ENCODE measurements at places on chromosomes 7 and 10.
A peak's percentile ranks its signal among the peaks of the same experiment; 100 is the strongest.

- DNase-seq: no peak
Observed at GRCh38 chr10:119348106-119348505, 140.7 kb downstream of the GRK5 start.

DNA sequence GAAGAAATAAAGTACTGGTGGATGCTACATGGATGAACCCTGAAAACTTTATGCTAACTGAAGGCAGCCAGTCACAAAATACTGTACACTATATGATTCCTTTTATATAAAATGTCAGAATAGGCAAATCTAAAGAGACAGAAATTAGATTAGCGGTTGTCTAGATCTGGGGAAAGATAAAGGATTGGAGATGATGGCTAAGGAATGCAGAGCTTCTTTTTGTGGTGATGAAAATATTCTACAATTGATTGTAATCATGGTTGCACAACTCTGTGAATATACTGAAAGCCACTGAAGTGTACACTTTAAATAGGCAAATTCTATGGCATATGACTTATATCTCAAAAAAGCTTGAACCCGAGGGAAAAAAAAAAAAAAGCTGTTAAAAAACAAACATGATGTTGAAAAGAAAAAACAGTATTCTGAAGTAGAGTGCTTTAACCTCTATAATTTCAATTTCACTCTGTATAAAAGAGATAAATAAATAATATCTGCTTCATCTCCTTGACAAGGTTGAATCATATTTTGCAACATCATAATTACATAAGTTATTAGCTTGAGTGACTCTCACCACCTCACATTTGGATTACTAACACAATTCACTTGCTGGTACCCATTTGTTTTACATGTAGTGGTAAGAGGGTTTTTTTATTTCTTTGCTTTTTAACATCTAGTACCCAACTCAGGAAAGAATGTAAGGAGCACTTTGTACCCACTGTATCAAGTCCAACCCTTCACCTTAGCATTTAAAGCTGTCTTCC is 2.8 kb upstream of the GNAI1 start:
- no peak for DNase-seq

- peak; percentile 70 for DNase-seq
Observed at GRCh38 chr10:58818900-58819299, 306.2 kb downstream of the BICC1 start.

- DNase-seq: no peak
Observed at GRCh38 chr10:99630991-99631390, 10.8 kb upstream of the SLC25A28 start.

DNA sequence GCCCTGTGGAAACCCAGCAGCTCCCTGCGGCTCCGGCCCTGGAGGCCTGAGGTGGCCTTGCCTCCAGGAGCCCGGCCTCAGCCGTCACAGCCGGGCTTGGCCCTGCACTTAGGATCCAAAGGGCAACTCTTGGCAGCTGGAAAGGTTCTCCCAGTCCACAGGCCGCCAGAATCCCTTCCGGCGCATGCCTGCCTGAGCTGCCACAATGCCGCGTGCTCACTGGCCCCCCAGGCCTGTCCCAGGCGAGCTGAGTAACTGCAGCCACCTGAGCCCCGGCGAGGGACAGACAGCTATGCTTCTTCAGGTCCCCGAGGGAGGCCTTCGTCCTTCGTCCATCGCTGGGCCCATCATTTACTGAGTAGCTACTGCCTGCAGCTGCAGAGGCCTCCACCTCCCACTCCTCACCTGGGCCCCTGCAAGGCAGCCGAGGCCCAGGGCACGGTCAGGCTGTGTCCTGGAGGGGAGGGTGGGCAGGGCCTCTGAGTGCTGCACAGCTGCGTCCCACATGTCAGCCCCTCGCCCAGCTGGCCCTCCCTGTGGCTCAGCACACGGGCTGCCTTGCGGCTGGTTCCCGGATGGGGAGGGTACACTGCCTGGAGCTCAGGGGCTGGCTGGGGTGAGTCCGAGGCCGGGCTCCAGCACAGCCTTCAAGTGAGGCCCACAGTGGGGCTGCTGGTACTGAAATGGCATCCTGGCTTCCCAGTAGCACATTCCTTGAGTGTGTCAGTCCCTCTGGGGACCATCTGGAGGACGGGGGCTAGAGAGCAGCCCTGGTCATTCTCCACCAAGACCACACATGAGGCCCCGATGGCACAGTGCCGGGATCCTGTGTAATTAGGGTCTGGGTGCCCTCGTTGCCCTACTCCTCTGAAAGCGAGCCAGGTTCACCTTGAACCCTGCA is 172.5 kb downstream of the ELFN1 start:
- DNase-seq: no peak

DNA sequence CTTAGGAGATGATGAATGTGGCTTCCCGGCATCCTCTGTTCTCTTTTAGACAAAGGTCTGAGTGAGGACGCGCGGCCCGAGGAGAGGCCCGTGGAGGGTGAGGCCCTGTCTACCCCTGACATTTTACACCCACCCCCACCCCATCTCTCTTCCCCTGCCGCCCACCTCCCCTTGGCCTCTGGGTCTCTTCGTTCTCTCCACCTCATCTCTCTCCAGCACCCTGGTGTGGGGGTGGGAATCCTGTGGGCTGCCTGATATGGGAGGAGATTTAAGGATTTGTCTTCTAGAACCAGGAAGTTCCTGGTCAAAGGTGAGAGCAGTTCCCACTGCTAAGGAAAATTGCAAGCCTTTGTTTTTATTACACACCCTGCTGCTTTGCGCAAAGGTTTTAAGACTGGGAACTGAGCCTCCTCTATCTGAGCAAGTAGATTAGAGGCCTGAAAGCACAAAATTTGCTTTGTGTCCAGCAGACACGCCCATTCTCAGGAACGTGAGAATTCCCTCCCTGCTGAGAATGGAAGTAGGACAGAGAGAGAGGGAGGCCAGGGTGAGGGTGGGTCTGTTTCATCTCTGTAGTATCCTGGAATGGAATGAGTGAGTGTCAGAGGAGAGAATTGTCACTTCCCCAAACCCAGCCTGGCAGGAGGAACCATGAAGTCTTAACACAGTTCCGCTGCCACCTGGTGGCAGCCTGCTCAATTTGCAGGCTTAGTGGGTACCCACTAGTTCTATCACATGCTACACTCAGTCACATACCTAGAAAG is 91.2 kb downstream of the GTF2IRD1 start:
- DNase-seq: no peak

- DNase-seq: no peak
Observed at GRCh38 chr10:78462726-78463228, 429.1 kb downstream of the RPS24 start.

DNA sequence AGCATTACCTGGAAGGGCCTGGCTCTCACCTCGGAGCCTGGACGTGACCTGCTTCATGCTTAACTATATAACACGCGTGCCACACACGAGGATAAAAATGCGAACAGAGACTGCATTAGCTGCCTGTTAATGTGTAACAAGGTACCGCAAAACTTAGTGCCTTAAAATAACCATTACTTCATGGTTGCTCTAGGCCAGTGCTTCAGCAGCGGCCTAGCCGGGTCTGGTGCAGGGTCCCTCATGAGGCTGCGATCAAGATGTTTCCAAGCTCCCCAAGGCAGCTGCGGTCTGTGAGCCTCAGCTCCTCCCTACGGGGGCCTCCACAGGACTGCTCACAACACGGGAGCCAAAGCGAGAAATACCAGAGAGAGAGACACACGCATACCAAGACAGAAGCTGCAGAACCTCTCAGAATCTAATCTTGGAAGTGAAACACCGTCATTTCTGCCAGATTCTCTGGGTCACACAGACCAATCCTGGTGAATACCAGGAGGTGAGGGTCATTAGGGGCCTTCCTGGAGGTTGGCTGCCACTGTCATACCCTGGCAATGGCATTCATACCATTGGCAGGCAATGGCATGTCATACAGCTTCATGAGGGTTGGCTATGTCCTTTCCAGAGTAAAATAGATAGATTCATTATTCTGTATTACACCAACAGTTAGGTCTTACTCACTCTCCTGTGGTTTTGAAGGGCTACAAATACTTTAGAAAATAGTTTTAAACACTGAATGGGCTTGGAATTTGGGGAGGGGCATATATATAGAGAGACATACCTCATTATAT is 94.5 kb downstream of the HIPK2 start:
- DNase-seq: no peak

DNA sequence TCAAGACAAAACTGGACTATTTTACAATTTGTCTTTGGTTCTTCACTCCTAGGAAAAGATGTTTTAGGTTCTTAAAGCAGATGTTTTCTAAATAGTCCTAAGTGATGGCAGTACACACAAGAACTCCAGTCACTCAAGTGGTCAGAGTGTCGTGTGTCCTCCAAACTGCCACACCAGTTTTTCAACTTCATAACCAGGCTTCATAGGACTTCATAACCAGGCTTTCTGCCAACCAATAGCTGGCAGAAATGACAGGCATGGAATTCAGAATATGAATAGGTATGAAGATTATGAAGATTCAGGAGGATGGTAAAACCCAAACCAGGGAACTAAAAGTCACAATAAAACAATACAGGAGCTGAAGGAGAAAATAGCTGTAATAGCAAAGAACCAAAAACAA is 721.2 kb upstream of the SEMA3D start:
- peak; percentile 49 for DNase-seq

- DNase-seq: no peak
Observed at GRCh38 chr10:42738679-42739078, 43.9 kb upstream of the BMS1 start.

DNA sequence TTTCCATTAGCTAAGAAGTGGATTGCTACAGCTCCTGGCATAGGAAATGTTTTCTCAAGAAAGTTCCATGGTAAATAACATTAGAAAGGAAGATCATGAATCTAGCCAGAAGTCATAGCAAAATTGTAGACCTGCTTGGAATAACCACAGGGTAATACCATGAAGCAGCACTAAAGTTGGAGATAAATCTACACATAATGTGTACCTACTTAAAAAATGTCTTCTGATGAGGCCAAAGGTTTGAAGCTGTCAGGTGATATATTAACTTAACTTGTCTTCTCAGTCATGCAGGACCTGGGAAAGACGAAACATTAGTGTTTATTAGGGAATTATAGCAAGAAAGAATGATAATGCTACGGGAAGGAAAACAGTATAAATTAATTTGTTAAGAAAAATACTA is 6.3 kb downstream of the CISD1 start:
- no peak for DNase-seq

DNA sequence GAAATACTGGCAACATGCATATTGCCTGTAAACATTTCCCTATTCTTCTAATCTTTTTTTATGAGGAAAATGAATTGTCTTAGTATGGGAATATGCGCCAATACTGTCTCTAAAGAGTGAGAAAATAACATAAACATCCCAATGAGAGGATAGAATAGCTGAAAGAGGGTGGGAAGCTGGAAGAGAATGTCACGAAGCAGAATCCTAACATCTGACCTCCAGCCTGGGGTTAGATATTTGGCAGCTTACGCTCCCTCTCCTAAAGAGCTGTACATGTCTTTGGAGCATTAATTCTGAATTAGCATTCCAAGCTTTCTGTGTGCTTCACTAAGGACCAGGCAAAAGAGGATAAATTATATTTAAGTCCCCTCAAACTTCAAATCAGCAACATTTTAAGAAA is 31.6 kb upstream of the SLC16A12 start:
- no peak for DNase-seq

GRCh38 chr7:85713171-85713570 is 526.3 kb upstream of the SEMA3D start:
- DNase-seq: no peak

- DNase-seq: no peak
Observed at GRCh38 chr7:18997477-18998150, 119.8 kb downstream of the TWIST1 start.

All from LNCaP clone FGC (cell line).